Stimulated activated CD4-positive, alpha-beta T cell treated with anti-CD3 and anti-CD28 coated beads, Interleukin-1b, Interleukin-23, amount 100 ng/mL, for 1 hour (primary cell): ENCODE measurements at places on chromosomes 7 and 10.

GRCh38 chr10:11720260-11720741 lies 21.9 kb upstream of the ECHDC3 start:
- DNase-seq = no peak

- DNase-seq = no peak
Observed at GRCh38 chr10:112304267-112304859, 21.2 kb downstream of the TECTB start.

DNA sequence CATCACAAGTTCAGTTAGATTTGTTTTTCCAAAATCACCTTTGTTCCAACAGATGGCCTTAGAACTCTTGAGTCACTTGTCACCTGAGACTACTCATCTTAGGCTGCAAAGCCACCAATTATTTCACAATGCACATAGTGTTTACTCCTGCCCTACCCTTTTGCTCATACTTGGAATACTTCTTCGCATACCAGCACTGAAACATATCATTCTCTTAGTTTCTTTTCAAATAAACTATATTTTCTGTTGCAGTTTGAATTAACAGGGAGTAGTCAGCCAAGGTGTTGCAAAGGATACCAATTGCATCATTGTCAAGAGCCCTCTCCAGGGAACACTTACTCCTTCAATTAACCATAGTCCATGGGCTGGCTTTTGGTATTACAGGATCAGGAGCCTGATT lies 71.0 kb downstream of the CASD1 start:
- no peak for DNase-seq

GRCh38 chr7:26153241-26153822 lies 1.3 kb downstream of the NFE2L3 start:
- DNase-seq = no peak

- no peak for DNase-seq
Observed at GRCh38 chr10:127890832-127891334, 1.9 kb downstream of the CLRN3 start.

DNA sequence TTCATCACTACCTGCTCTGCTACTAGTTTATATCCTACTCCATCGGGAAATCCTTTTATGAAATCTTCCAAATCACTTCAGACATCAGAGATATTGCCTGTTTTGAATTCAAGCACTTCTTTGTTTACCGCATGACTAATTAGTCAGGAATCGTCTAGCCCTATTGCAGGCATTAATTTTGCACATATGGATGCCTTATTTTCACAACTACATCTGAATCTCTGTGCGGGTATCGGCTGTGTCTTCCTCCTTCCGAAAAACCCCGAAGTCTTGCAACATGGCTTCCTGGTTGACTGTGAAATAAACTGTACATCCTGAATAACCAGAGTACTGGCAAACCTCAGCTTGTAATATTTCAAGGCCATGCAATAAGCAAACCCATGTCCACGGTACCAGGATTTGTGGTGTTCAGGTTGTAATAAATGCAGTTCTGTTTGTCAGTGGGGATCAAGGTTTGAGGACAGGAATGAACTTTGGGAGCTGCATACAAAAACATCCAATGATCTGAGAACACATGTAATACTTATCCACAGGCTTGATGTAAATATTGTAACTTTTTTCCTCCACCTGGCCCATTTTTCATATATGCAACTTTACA lies 642.1 kb downstream of the PARD3 start:
- DNase-seq = no peak

DNA sequence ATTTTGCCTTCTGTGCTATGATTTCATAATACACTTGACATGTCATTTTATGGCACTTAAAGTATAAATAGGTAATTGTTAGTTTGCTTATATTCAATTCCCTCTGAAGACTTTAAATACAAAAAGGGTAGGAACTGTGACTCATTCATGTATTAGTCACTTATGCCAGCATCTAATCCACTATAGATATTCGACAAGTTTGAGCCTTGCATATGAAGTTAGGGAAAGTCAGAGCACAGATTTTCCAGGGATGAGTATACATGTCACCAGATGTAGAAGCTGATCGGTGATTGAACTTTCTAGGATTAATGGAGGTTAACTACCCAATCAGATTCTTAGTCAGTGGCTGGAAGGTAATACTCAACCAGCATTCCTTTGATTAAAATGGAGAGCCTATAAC lies 1321.5 kb downstream of the XPNPEP1 start:
- DNase-seq = no peak

DNA sequence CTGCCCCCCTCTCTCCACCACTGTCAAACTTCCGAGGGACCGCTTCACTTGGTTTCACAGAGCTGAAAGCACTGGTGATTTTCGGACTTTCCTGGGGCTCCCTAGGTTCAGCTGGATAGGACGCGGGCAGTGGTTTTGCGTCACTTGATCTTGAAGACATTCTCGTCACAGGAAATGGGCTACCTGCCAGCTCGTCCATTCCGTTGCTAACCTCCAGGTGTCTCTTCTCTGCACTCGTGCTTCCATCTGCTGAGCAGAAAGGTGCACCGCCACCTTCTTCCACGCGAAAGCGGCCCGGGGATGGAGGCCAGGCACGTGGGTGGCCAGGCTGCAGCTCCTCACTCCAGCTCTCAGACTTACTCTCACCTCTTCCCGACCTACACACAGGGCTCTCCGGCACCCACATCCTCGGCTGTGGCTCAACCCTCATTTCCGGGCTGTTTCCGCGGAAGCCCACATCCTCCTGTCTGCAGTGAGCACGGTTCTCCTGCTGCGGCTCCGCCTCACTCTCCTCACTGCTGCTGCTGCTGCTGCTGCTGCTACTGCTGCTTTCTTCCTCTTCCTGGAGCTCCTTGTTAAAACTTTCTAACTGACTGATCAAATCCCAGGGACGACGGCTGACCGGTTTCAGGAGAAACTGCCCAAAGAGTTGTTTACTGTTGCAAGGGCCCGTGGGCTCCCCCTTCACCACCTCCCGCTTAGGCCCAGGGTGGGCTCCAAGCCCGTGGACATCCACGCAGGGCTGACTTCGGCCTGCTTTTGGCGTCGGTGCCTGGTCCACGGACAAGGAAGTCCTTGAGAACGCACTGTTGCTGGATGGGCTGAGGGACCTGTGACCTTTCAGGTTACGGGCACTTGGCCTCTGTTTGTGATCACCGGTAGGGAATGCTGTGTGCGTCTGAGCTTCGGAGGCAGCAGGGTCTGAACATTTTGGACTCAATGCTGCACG lies 32.1 kb downstream of the JCAD start:
- peak; percentile 45 for DNase-seq

DNA sequence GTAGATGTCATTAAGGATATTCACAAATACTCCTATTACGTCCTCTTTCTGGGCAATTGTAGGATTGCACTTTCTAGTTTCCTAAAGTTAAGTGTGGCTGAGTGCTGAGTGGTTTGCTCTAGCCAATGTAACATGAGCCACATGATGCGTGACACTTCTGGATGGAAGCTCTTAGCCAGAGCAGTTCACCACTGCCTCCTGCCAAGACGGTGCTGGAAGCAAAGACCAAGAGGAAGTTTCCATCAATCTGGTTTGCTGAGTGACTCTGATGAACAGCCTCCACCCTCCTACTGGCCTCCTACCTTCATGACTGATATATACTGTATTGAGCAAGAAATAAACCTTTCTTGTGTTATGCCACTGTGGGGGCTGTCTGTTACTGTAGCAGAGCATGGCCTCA lies 318.1 kb downstream of the KCNMA1 start:
- no peak for DNase-seq

DNA sequence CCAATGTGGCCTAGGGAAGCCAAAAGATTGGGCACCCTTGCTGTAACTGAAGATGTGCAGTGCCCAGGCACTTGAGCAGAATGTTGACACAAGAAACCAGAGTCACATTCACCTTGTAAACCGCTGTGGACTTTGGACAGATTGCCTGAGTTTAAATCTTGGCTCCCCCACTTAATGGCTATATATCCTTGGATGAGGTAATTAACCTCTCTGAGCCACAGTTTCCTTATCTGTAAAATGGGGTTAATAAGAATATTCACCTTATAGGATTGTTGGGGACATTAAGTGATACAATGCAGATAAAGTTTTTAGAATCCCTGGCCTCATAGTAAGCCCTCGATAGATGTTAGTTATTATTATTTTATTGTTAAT lies 331.0 kb downstream of the LRMDA start:
- no peak for DNase-seq

- no peak for DNase-seq
Observed at GRCh38 chr7:515628-516027, 4.0 kb downstream of the PDGFA start.

DNA sequence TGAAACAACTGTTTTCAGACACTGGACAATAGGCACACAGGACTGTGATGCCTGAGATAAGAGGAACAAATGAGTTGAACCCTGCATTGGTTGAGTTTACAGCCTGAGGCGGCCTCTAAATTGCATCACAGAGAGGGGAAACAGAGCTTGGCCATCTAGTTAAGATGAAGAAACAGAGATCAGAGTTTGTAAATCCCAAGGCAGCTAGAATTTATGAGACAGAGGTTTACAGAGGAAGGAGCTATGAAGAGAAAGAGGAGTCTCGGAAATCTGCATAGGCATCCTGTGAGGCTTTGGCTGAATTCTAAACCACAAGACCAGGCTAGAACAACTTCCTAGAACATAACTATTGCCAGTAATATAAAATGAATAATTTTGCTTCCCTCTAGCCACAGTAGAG lies 41.0 kb upstream of the OIT3 start:
- no peak for DNase-seq

DNA sequence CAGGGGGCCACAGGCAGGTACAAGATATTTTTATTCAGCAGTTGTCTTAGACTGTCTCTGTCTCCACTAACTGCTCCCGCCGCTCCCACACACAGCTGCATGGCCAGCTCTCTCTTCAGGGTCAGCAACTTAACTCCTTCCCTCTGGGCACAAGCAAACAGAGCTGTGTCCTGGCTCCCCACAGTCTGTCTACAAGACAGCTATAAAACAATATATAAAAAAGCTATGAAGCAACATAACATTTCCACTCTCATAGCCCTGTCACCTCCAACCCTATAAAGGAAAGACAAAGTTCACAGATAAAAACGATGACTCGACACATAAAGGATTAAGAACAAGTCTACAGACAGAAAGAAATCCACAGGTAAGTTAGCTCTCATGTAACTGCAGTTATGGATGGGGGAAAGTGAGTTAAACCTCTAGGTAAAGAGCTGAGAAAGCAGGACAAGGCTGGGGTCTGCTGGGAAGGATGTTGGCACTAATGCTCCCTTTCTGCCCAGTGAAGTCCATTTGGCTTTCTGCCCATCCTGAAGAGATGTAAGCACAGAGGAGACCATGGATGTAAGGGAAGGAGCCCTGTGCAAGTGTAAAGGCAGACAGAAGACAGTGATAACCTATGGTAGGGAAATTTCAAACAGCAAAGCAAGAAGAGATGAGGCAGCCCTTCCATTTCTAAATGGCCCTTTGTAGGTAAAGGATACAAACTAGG lies 27.0 kb downstream of the RAPGEF5 start:
- DNase-seq = no peak

DNA sequence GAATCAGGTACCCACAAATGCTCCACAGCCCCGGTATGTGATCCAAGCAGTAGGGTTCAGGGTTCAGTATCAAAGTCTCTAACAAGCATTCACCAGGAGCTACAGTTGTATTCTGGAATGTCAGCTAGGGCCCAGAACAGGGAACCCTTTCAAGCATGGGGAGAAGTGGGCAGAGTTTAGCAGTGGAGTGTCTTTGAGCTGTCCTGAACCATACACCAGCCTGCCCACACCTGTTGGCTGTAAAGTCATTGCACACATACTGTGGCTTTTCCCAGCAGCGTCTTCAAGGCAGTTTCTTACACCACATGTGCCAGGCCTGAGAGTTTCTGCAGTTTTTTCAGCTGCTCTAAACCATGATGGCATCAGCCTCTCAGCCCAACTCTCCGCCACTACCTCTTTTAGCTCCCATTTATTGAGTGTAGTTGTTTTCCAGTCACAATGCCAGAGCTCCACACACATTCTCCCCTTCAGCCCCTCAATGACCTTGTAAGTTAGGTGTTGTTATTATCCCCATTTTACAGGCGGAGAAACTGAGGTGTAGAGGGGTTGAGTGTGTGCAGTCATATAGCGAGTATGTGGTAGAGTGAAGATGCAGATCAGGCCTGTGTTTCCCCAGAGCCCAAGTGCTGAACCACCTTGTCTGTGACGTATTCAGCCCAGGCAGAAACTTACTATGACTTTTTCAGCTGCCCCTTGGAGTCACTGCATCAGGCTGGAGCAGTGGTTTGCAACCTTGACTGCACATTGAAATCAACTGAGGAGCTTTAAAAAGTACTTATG lies 83.1 kb downstream of the CHN2 start:
- no peak for DNase-seq

GRCh38 chr7:117164620-117165019 lies 158.2 kb downstream of the WNT2 start:
- no peak for DNase-seq

GRCh38 chr10:28871665-28872064 lies 194.3 kb downstream of the BAMBI start:
- no peak for DNase-seq

- DNase-seq = no peak
Observed at GRCh38 chr10:119469846-119470245, 72.7 kb downstream of the RGS10 start.

DNA sequence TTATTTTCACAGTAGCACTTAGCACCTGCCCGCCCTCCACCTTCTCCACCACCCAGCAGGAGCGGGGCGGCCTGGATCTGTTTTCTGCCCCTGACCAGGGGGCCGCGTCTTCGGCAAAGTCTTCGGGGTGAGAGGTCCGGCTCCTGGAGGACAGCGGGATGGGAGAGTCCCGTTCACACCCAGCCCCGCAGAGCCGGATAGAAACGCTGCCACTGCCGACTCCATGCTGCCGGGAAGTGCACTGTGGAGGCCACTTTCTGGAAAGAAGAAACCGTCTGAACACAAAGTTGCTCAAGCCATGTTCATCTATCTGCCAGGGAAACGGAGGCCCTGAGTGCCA lies 14.5 kb upstream of the ZNF273 start:
- no peak for DNase-seq

DNA sequence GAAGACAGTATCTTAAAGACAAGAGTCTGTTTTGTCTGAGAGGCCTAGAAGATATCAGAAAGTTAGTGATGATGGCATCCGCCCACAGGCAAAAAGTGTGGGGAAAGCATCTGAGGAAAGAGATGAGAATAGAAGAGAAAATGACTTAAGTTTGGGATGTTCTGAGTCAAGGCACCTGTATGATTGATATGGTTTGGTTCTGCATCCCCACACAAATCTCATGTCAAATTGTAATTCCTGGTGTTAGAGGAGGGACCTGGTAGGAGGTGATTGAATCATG lies 568.2 kb upstream of the MGMT start:
- DNase-seq = no peak

- no peak for DNase-seq
Observed at GRCh38 chr10:55311848-55312635, 511.0 kb upstream of the PCDH15 start.

- no peak for DNase-seq
Observed at GRCh38 chr7:1422512-1423263, 36.6 kb downstream of the MICALL2 start.

GRCh38 chr7:133623721-133624120 lies 370.8 kb downstream of the EXOC4 start:
- DNase-seq = no peak

- DNase-seq = no peak
Observed at GRCh38 chr10:31197886-31198285, 121.1 kb upstream of the ZEB1 start.

GRCh38 chr10:5364890-5365338 lies at the start of gene UCN3:
Gene UCN3, plus strand, starts transcription at chr10:5364966. Its CDS starts 8,755 bp downstream, at chr10:5373721.
- DNase-seq = no peak

GRCh38 chr10:126169899-126170298 lies 218.4 kb downstream of the ADAM12 start:
- DNase-seq = no peak
